ENCODE measurements at places on chromosomes 7 and 10.

DNA sequence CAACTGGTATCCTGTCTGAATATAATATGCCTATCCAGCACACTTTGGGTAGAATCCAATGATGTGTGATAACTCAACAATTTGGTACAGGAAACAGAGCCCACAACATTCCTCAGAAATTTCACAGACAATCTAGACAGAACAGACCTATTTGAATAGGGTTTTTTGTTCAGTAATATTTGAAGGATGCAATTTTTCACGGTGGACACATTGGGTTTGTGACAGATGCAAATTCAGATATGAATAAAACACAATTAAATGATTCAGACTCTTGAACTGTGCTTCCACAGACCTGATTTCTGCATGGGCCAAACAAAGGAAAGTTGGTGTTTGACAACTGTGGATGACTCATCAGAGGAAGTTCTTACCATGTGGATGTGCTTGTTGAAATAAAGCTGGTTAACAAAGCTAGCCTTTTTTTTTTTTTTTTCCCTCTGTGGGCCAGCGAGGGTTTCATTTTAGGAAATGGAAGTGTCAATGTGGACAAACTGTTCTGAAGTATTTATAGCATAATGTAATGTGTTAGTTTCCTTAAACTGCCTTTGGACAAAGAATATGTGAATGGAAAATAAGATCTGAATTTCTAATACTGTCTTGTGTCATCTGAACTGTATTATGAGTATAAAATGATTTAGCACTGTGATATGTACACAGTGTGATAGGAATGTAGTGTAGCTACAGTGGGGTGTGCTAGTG lies 43.2 kb upstream of the FAM133B start:
- DNase-seq, result peak; percentile 33

DNA sequence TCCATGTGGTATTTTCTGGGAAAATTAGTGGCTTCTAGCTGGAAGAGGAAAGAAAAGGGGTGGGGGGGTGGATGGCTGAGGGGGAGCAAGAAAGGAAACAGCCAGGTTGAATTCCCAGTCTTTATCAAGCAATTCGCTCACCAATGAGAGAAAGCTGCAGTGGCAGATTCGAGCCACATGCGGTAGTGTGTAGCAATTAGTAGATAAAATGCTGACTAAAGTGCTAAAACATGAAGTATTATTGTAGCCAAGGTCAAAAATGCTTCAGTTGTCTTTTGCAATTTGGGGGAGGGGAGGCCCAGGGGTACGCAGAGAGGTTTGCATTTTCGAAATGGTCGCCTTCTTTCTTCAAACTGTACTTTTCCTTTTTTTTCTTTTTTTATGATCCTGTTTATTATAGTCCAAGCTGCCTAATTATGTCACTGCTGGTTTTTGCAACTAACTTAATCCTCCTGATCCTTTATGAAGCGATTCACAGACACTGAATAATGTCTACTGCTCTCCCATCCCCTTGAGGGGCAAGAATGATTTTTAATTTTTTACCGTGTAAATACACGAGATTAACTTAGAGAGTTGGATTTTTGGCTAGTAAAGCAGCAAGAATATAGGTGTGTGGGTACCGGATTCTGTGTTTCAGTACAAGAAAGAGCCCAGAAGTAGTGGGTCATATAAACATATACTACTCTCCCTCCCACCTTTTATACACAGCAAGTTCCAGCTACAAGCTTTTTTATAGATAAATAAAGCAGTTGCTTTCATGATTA lies 3.6 kb upstream of the ARID5B start:
- DNase-seq, result peak; percentile 39

DNA sequence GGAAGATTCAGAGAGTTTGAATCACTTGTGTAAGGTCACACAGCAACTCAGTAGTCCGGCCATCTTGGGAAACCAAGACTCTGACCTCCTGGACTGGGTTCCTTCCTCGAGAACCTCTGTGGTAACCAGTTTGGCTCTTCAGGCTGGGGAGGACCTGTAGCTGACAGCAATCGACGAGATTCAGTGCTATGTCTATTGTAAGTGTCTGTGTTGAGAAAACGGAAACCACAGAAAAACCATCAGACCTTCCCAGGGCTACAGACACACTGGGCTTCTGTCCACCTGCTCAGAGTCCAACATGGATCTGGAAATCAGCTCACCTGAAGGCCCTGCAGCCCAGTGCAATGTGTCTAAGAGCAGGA lies 403.7 kb downstream of the RPS24 start:
- no peak for DNase-seq

GRCh38 chr7:26461518-26461917 lies 169.9 kb downstream of the SNX10 start:
- no peak for DNase-seq

DNA sequence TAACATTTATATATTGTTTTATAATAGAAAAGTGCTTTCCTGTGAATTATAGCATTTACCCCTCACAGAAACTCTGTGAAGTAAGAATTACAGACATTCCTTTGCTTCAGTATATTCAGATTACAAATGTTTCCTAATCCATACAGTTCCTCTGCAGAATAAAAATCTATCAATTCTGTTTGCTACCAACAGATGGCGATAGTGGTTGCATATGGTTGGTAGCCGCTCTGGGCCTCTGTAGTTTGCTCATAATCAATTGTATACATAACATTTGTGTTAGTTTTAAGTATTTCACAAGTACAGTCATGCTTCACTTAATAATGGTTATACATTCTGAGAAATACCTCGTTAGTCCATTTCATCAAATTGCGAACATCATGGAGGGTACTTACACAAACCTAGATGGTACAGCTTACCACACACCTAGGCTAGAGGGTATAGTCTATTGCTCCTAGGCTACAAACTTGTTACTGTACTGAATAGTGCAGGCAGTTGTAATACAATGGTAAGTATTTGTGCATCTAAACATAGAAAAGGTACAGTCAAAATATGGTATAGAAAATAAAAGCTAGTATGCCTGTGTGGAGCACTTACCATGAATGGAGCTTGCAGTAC lies 94.4 kb upstream of the STEAP4 start:
- no peak for DNase-seq

GRCh38 chr10:132408823-132409666 lies 12.0 kb downstream of the PWWP2B start:
- DNase-seq, result no peak

GRCh38 chr7:108455998-108456677 lies at the start of gene NRCAM:
TSS of gene NRCAM (minus strand) at chr7:108456436. CDS start at chr7:108240064, 216,372 bp downstream.
- peak; percentile 67 for DNase-seq

GRCh38 chr7:37945336-37945735 lies 24.9 kb downstream of the EPDR1 start:
- no peak for DNase-seq

- DNase-seq, result no peak
Measured at GRCh38 chr7:20595971-20596370, 19.5 kb upstream of the ABCB5 start.

GRCh38 chr10:119860866-119861607 lies 11.6 kb downstream of the MCMBP start:
- no peak for DNase-seq

DNA sequence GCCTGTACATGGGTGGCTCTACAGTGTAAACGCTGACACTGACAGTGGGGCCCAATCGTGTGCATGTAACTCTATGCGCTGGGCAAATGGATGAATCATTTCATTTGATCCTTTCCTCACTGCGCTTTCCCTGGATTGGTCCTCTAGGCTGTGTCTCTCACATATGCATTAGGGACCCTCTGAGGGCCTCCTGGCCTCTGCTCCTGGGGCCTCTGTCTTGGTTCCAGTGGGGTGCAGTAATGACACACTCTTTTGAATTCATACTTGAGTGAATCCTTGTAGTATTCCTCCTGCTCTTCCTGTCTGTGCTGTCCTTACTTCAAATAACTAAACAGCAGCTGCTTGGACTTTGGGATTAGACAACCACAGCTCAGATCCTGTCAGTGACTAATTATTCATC lies 176.5 kb upstream of the ADO start:
- DNase-seq, result no peak

GRCh38 chr7:148500978-148501377 lies 89.6 kb upstream of the C7orf33 start:
- no peak for DNase-seq

GRCh38 chr7:97016381-97017191 lies 8.0 kb downstream of the DLX5 start:
- DNase-seq, result no peak

- no peak for DNase-seq
Measured at GRCh38 chr10:124678557-124679240, 65.5 kb downstream of the FAM53B start.

DNA sequence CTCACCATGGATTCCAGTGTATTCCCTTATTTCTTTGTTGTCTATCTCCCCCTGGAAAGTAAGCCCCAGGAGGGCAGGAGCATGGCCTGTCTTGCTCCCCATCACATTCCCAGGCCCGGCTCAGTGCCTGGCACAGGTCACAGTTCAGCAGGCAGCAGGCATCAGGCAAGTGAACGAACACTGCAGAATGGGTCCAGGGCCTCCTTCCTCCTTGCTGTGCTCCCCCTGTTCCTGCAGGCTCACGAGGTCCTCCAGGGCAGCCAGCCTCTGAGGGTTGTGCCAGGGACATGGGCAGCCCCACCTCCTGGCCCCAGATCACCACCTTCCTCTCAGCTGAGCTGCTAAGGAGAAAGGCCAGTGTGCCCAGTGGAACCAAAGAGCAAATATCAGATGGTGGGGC lies 41.8 kb downstream of the PDLIM1 start:
- no peak for DNase-seq

- no peak for DNase-seq
Measured at GRCh38 chr7:77209479-77210139, 10.0 kb upstream of the FGL2 start.

DNA sequence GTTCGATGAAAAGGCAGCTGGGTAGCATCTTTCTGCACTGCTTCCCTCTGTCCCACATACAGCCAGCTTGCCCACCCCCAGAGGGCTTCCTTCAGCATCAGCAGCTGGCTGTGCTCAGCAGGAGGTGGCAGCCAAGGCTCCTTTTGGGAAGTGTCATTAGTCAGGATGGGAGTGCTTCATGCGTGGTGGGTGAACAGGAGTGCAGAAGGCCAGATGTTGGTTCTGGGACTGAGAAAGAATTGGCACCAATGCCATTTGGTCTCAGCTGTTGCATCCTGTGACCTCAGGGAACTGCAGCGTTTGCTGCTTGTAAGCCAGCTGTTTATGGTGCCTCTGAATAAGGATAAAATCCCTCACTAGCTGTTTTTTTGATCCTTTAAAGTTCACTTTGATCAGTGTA lies 131.1 kb upstream of the SORCS3 start:
- no peak for DNase-seq

DNA sequence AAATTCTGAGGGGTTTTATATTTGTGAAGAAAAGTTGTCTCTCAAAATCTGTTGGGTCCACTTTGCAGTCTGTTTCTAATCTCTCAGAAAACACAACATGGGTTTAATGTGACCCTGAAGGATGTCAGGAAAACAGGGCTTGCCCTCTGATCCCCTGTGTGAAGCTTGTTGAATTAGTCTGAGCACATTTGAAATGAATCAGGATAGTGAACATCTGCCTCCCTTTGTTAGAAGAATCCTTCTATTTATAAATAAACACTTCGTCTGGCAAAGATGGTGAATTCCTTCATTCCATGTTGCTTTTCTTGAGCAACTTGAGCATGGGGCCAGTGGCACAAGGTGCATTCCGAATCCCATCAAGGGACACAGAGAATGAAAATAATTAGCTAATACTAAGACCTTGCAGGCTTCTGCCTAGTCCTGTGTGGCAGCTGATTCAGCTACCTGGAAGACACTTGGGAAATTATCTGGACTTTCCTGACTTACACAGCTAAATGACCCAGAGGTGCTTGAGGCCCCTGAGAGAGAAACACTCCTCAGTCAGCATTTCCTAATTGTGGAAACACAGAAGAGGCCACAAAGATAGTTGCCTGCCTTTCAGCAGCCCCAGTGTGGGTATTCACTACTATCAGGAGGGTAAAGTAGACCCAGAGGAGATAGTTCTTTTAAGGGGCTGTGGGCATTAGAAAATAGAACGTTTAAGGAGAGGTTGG lies 305.5 kb downstream of the C7orf25 start:
- DNase-seq, result no peak

- DNase-seq, result no peak
Measured at GRCh38 chr10:76644476-76644875, 993.1 kb downstream of the KCNMA1 start.

DNA sequence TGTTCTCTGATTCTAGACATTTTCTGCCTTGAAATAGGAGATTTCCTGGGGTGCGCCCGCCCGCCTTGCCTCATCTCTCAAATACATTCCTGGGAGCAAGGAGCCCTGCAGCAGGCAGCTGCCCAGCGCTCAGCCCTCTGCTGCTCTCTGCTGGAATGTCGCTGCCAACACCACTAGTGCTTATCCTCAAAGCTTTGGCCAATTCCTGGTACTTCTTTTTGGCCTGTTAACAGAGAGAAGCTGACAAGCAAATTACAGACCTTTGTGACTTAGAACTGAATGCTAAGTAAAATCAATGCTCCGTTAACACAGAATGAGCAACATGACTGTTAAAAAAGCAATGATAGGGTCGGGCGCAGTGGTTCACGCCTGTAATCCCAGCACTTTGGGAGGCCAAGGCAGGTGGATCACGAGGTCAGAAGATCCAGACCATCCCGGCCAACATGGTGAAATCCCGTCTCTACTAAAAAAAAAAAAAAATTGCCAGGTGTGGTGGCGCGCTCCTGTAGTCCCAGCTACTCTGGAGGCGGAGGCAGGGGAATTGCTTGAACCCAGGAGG lies 41.9 kb upstream of the SYPL1 start:
- peak; percentile 82 for DNase-seq

DNA sequence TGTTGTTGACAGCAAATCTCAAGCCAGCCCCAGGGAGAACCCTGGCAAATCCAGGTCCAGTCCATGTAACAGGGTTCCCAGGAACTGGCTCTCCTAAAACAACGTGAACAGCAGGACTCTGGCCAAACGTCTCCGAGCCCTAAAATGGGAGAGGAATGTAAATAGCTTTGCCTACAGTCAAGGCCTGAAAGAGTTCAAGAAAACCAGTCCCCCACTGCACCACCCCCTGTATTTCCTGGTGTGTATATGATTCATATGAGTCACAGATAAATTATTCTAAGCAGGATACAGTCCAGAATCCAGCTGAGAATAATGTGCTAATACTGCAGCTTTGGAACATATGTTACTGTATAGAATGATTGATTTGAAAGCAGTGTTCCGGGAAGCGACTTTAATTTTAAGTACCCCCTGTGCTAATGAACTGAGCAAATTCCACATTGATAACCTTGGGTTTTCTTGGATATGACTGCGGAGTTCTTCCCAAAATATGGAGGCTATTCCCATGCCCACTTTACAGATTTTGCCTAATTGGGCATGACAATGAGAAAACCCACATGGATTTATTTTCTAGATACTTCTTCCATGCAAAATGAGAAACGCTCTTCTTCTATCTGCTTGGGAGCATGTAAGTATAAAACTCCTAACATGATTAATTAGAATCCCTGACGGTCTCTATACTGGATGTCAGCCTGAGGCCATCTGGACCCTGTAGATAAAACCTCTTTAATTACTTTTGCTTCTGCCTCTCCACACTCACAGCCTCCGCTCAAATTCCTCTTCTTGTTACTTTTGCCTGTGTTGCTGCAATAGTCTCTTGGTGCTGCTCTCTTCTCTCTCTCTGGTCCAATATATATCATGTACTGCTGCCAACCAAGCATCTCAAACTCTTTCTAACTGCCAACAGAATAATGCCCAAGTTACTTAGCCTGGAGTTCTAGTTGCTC lies 50.2 kb downstream of the LAMB4 start:
- no peak for DNase-seq

- DNase-seq, result no peak
Measured at GRCh38 chr10:61733358-61733940, 70.7 kb downstream of the CABCOCO1 start.

- peak; percentile 24 for DNase-seq
Measured at GRCh38 chr7:141071855-141072547, 1.9 kb upstream of the TMEM178B start.

Measured in occipital lobe (tissue), 3 donors.